Lower leg skin (tissue), 4 donors: ENCODE measurements at places on chromosomes 3 and 15. TPM values are rescaled to one million over a fixed set of nuclear protein-coding genes. Genes with fewer than 3 reads are reported as not detected.
A peak's percentile ranks its signal among the peaks of the same experiment; 100 is the strongest.

The NXPE3 gene
- total RNA-seq, result 5.6 TPM

The IMP3 gene
- 194 TPM for total RNA-seq

DNA sequence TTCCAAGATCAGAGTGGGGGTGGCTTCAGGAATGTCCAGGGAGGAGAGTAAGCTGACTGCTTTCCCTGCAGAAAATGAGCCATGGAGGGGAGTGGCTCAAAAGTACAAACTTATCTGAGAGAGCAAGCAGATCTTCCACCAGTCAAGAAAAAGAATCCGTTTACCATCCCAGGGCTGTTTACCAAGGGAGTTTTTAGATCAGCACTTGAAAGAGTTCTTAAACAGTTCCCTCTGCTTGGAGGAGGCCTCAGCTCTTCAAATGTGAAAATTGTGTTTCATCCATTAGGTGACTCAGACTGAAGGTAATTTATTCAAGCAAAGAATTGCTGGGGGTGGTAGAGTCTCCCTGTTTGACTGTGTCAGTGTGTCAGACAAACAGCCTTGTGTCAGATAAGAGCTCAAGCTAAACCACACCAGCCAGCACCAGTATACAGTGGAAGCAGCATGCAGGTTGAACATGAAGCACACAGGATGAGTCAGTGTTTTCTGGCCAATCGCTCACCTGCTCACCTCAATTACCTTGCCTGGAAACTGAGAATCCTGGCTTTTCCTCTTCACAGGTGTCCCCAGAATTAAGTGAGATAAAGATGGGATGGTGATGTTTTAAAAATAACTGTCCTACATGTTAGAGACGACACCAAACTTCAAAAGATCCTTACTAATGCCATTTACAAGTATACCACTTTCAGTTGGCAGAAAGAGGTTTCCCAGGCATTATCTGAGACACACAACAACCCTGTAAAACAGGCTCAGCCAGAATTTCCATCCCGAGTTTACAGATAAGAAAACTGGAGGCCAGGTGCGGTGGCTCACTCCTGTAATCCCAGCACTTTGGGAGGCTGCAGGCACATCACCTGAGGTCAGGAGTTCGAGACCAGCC lies 21.7 kb downstream of the SH3BP5 start:
- peak; percentile 77 for DNase-seq

DNA sequence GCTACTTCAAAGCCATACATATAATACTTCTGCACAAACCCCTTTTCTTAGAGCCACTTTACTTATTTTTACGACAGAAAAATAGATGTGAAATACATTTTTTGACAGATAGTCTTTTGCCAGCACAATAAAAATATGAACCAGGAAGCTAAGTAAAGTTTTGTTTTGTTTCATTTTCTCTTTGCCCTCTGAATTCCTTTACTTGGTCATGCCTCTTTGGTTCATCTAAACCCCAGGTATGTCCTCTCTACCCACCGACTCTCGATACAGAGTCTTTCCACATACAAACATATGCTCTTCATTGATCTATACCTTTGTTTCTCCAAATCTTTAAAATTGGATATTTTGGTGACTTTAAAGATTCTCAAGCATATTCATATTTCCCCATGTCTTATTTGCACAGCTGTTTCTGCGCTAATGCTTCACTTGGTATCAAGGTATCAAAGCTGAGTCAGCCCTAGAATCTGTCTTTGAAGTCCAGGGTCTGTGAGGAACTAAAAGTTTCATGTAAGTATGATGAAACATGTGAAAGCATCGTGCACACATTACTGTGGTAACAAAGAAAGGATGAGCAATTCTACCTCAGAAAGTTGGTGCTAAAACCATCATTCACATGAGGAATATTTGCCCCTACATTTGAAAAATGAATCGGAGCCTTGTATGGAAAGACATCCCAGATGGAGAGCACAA lies 845.4 kb downstream of the NAALADL2 start:
- no peak for DNase-seq

DNA sequence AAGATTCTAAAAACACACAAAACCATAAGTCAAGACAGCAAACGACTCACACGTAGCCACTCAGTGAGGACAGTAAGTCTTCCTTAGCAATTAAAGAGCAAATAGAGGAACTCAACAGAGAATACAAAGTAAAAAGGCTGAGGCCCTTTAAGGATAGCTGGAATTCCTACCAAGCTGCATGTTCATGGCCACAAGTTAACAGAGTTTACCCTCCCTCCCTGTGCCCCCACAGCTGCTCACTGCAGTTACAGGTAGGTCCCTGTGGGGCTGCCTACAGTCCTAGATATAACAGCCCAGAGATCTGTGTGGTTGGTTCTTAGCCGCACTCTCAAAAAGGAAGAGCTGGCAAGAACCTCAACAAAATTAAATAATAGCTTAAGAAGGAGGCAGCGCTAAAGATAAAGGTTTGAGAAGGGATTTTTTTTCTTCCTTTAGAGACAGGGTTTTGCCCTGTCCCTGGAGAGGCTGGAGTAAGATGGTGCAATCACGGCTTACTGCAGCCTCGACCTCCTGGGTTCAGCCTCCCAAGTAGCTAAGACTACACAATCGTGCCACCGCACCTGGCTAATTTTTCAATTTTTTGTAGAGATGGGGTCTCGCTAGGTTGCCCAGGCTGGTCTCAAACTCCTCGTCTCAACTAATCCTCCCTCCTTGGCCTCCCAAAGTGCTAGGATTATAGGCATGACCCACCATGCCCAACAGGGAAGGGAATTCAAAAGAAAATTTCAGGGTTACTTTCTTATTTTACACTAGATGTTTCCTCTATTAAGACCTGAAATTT lies 19.3 kb downstream of the SFMBT1 start:
- no peak for DNase-seq

GRCh38 chr15:45111390-45112142 lies 2.4 kb downstream of the DUOX2 start:
- DNase-seq, result no peak

- peak; percentile 64 for DNase-seq
Measured at GRCh38 chr3:138434276-138434874, at the start of gene ESYT3. Gene ESYT3 (plus strand): TSS chr3:138434616. CDS start chr3:138434799, 183 bp downstream.

- DNase-seq, result no peak
Measured at GRCh38 chr3:171598990-171599389, 138.8 kb upstream of the TNIK start.

DNA sequence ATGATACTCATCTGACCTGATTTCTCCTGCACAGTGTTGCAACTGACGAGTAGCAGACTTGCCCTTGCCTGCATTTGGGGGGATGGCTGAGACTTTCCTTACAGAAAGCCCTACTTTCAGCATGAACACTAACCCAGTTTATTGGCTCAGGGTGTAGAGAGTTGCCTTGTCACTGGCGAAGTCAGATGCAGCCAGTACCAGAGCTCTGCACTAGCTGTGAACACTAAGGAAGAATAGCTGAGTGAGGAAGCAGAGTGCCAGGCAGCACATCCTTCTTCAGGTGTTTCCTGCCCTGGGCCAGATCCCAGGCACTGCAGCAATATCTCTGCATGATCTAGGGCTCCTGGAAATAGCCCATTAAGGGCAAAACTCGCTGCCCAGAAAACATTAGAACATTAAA lies 154.0 kb upstream of the SYNPR start:
- no peak for DNase-seq

- no peak for DNase-seq
Measured at GRCh38 chr3:44899683-44900367, 25.4 kb downstream of the TGM4 start.

- DNase-seq, result no peak
Measured at GRCh38 chr15:59384507-59384906, 11.8 kb upstream of the MYO1E start.

DNA sequence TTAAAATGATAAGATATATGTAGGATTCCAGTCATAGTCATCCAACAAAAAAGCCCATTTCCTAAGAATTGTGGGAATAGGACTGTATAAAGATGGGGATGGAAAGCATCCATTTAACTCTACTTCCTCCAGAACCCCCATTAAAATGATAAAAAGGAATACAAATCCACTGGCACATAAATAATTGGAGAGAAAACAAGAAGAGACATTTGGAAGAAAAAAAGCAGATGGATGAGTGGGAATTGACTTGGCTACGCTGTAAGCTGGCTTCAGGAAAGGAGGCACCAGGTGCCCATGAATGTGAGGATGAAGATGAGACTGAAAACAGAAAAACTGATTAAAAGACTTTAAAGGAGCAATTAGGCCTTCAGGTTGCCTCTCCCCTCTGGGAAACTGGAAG lies 91.8 kb downstream of the ST8SIA2 start:
- DNase-seq, result no peak
